ENCODE measurements at places on chromosomes 12 and 14. TPM values are rescaled to one million over a fixed set of nuclear protein-coding genes. Genes with fewer than 3 reads are reported as not detected.

Gene ZNF891
- total RNA-seq = 2.9 TPM

Gene SERPINA3
- total RNA-seq = 0.17 TPM

Gene ADGRD1
- not detected for total RNA-seq

Gene CLMN
- total RNA-seq = 12.2 TPM

- no peak overlapping the region for H3K27ac ChIP-seq
- H3K27me3 ChIP-seq = no peaks in the 10 kb centered on the region
- H3K36me3 ChIP-seq = peaks cover 25% of the 10 kb centered on the region
- no peak for DNase-seq
Measured at GRCh38 chr14:95530473-95531276, 4.2 kb upstream of the GLRX5 start.

DNA sequence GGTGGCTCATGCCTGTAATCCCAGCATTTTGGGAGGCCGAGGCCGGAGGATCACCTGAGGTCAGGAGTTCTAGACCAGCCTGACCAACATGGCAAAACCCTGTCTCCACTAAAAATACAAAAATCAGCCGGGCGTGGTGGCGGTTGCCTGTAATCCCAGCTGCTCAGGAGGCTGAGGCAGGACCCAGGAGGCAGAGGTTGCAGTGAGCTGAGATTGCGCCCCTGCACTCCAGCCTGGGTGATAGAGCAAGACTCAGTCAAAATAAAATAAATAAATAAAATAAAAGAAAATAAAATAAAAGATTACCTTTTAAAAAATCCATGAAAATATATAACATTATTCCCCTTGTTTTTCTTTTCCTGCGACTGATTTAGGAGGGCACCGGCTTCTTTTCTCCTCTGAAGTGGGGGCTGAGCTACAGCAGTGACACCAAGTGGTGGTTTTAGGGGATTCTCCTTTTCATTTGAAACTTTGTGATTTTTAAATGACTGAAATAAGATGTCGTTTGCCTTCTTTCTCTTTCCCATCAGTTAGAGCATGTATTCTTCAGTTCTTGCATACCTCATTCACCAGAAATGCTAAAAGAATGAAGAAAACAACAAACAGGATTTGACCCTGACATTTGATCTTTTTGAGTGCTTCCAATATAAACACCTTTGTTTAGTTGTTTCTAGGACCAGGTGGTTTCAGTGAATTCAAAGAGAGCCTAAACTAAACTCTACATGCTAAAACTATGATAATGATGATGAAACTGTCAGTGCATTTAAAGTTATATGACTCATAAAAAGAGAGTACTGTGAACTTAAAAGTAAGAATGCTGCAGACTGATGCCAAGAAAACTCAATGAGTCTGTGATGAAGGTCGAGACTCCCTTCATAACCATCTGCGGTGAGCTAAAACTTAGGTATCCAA is 22.6 kb upstream of the PKP2 start:
- no peak overlapping the region for H3K4me3 ChIP-seq
- H3K36me3 ChIP-seq = no peaks in the 10 kb centered on the region
- peak; percentile 54 for DNase-seq
- no peaks in the 10 kb centered on the region for H3K27me3 ChIP-seq

- DNase-seq = no peak
- H3K4me1 ChIP-seq = no peaks in the 10 kb centered on the region
- H3K36me3 ChIP-seq = no peaks in the 10 kb centered on the region
- no peak overlapping the region for H3K27ac ChIP-seq
- no peak overlapping the region for H3K4me3 ChIP-seq
- H3K27me3 ChIP-seq = peaks cover 50% of the 10 kb centered on the region
Measured at GRCh38 chr12:4984344-4984743, 59.3 kb upstream of the KCNA5 start.

- no peaks in the 10 kb centered on the region for H3K36me3 ChIP-seq
- peak; percentile 55 for DNase-seq
- no peak overlapping the region for H3K27ac ChIP-seq
Measured at GRCh38 chr12:49089821-49090773, 4.5 kb downstream of the DHH start.

DNA sequence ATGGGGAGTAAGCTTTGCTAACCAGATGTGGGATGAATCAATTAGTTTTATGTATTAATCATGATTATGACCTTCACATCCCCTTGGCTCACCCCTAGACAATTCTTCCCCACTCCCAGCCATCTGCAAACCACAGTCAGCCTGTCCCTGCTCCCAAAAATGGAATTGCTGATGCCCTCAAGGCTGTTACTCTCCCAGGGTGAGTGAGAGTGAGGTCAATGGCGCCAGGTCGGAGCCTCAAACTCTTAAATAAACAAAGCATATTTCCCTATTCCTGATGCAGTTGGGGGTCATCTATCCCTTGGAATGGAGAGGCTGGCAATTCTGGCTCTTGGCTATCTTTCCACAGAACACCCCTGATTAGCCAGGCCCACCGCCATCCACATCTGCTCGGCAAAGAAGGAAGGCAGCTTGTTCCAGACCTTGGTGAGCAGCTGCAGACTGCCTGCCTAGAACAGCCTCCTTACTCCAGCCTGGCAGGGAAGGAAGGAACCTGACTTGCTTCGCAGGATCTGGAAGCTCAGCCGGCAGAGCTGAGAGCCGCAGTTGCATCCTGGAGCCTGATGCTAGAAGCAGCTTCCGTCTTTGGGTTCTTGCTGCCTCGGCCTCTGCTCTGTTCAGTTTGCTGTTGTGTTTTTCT is 57.0 kb downstream of the SMUG1 start:
- no peaks in the 10 kb centered on the region for H3K27me3 ChIP-seq
- H3K36me3 ChIP-seq = no peaks in the 10 kb centered on the region
- H3K27ac ChIP-seq = no peak overlapping the region
- no peak for DNase-seq
- peaks cover 10% of the 10 kb centered on the region for H3K4me1 ChIP-seq
- no peak overlapping the region for H3K4me3 ChIP-seq

DNA sequence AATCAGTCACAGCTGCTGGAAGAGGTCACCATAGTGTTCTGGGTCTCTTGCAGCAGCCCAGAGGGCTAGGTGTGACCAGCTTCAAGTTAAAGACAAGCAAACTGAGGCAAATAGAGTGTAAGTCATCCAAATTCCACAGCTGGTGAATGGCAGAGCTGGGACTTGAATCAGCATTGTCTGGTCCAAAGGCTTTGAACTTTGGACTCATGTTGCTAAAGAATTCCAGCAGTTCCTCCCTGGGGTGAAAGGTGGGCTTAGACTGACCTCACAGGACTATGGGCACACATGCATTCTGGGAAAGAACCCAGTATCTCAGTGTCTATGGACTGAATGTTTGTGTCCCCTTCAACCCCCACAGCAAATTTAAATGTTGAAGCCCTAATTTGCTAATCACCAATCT is 54.8 kb downstream of the TUNAR start:
- H3K36me3 ChIP-seq = no peaks in the 10 kb centered on the region
- H3K27me3 ChIP-seq = peaks cover 43% of the 10 kb centered on the region
- H3K4me1 ChIP-seq = no peaks in the 10 kb centered on the region
- H3K4me3 ChIP-seq = no peak overlapping the region
- no peak for DNase-seq
